Stimulated activated CD4-positive, alpha-beta T cell treated with anti-CD3 and anti-CD28 coated beads, Interleukin-1b, Interleukin-23, amount 100 ng/mL, for 1 hour (primary cell): ENCODE measurements at places on chromosomes 11 and 22.

- no peak for DNase-seq
Measured at GRCh38 chr11:79017811-79018210, 423.0 kb downstream of the TENM4 start.

- DNase-seq = no peak
Measured at GRCh38 chr11:132941024-132941646, 591.2 kb downstream of the OPCML start.

GRCh38 chr22:49192180-49192856 is 635.4 kb downstream of the BRD1 start:
- DNase-seq = no peak

- DNase-seq = no peak
Measured at GRCh38 chr11:20479513-20479912, 92.0 kb downstream of the PRMT3 start.

DNA sequence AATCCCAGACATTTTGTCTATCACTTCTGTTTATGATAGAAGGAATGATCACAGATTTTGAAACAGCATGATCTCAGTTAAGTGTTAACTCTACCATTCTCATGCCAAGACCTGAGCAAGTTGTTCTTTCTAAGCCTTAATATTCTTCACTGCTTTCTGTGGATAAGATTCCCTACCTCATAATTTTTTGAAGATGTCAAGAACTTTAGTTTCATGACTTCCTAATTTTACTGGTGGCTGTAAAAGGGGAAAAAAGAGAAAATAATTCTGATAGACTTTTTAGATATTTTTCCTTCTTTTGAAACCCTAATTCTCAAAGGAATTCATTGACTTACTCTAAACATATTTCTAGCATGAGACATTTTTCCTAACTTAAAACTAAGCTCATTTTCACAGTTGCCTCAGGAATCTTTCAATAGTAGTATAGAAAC is 520.0 kb upstream of the LUZP2 start:
- no peak for DNase-seq

GRCh38 chr11:128207861-128208321 is 379.5 kb downstream of the ETS1 start:
- no peak for DNase-seq

DNA sequence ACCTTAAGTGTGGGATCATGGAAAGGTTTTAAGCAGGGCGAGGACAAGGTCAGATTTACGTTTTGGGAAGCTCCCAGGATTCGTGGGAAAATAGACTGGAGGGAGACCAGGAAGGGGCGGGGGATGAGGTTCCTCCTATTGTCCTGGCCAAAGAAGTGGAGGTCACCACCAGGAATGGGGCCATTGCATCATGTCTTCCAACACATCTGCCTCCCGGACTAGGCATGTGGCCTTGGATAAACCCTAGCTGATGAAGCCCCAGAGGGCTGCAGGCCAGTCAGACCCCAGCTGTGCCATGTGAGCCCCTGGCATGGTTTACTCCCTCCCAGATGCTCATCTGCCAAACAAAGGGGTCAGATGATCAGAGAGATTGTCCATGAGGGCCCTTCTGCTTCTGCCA is 11.5 kb upstream of the YWHAH start:
- DNase-seq = no peak

DNA sequence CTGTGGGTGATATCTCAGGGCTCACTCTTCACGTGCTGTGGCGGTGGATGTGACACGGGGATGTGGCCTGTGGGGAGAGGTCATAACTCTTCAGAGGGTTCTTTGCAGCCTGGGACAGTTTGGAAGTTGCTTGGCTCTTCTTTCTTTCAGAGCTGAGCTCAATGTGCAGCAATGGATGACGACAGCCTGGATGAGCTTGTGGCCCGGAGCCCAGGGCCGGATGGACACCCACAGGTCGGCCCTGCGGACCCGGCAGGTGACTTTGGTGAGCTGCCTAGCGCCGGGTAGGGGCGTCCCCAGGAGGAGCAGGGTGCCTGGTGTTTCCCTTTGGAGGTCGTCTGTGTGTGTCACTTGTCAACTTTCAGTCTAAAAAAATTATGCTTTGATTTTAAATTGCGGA is 5.1 kb downstream of the PHRF1 start:
- DNase-seq = no peak

DNA sequence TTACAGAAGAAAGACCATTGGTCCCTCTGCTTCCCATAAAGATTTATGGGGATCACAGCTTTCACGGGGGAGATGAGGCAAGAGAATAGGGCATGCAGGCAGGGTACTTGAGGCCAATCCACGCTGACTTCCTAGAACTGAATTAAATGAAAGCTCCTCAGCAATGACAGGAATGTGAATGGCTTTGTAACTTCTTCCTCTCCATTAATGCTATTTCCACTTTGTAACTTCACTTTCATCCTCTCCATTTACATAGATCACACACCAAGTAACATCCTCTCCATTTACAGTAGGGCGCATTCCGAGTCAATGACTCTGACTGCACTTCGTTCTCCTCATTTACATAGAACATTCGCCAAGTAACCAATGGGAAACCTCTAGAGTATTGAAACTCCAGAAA is 89.8 kb downstream of the PIWIL4 start:
- no peak for DNase-seq

- no peak for DNase-seq
Measured at GRCh38 chr11:26204101-26204500, 127.8 kb upstream of the ANO3 start.

- no peak for DNase-seq
Measured at GRCh38 chr11:98040061-98040808, 980.5 kb upstream of the CNTN5 start.

DNA sequence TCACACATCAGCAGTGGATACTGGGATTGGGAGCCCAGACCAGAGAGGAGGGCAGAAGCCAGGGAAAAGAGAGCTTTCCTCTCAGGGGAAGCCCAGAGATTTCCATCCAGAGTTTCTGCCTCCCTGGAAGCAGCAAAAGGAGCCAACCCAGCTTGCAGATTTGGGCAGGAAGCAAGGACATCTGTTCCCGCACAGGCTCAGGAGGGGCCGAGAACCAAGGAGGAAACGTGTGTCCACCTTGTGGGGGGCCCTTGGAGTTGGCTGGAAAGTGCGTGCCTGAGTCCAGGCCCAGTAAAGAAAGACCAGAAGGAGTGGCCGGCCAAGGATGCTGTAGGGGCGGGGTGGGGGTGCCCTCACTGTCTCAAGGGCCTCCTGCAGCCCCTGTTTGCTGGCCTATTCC is 6.0 kb upstream of the NPTXR start:
- no peak for DNase-seq

- no peak for DNase-seq
Measured at GRCh38 chr11:110601936-110602335, 110.3 kb downstream of the ARHGAP20 start.

GRCh38 chr22:38429499-38430068 is 25.4 kb downstream of the KCNJ4 start:
- DNase-seq = no peak

GRCh38 chr22:38212442-38212841 is 10.6 kb downstream of the MAFF start:
- DNase-seq = no peak

GRCh38 chr11:121063728-121064127 is 37.3 kb upstream of the TECTA start:
- DNase-seq = no peak

DNA sequence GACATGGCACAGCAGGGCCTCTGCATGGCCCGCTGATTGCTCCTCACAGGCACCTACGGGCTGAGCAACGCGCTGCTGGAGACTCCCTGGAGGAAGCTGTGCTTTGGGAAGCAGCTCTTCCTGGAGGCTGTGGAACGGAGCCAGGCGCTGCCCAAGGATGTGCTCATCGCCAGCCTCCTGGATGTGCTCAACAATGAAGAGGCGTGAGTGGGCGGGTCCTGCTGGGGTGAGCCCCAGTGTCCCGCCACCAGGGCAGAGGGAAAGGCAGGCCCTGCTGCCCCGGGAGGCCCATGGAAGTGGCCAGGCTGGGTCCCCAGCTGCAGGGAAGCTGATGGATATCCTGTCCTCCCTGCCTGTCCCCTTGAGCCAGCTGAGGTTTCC is 18.6 kb upstream of the DGCR8 start:
- no peak for DNase-seq

DNA sequence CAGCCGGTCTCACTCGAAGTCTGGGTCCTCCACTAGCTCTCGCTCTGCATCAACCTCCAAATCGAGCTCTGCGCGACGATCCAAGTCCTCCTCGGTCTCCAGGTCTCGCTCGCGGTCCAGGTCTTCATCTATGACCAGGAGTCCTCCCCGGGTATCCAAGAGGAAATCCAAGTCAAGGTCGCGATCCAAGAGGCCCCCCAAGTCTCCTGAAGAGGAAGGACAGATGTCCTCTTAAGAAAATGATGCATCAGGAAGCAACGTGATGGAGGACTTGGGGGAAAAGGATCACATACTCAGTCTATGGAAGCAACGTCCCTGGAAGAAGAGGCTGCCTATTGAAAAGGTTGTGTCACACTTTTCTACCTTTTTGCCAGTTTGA is 1.1 kb downstream of the SRSF8 start:
- DNase-seq = no peak

GRCh38 chr22:21020802-21021429 is 6.0 kb downstream of the P2RX6 start:
- DNase-seq = no peak

DNA sequence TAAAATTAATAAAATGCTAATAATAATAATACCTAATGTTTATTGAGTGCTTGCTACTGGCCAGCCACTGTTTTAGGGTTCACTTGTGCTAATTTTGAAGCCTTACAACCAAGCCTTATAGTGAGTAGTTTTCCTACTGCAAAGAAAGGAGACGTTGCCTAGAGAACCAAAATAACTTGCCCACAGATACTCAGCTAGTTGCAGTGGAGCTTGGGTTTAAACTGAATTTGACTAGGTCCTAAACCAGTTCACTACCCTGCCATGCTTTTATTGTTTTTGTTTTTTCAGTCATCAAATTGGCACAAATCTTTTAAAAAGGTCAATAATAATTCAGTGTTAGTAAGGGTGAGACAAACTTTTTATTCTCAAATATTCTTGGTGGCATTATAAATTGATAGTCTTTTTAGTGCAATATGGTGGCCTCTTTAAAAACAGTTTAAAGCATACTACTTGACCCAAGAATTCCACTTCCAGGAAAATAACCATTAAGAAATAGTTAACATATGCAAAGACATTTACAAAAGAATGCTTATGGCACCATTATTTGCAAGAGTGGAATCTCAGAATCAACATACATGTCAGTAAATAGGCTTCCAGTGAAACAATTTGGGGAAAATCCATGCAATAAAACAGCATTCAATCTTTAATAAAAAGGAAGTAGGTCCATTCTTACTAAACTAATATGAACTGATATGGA is 90.2 kb downstream of the OPCML start:
- DNase-seq = no peak

DNA sequence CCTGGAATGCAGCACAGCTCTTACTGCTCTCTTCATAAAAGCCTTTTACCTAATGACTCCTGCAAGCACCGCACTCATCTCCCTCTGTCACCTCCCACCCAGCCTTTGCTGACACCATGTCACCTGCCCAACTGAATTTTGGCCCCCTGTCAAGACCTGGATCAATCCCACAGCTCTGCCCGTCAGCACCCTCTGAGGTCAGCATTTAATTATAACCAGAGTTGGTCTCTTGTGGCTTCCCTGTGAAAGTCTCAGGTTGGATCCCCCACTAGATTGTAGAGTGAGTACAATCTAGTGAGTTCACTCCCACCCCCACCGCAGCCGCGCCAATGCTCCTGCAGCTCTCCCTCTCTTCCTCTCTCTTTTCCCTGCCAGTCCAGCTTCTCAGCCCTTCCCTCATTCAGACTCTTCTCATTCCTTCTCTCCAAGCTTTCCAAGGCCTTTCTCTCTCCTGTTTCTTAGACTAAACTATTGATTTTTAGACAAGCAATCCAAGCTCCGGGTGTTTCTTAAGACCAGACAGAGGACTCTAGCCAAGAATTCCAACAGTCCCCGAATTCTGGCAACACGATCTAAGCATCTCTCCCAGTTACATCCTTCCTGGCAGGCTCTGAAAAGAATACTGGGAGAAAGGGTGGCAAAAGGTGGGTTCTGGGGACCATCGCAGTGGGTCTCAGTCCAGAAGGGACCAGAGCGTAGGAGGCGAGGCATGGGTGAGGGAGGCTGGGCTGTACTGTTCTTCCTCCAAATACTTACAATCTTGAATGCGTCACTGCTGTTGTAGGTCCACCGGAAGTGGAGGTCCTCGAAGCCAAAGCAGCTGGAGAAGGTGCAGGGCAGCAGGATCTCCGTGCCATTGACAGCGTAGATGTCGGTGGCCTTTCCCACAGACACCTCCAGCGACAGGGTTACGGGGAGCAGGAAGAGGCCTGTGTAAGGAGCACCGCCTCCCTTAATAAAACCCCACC is 8.0 kb downstream of the SCN4B start:
- no peak for DNase-seq

- DNase-seq = no peak
Measured at GRCh38 chr11:133818302-133818701, 27.0 kb downstream of the SPATA19 start.

GRCh38 chr22:48592066-48592345 is 1235.7 kb downstream of the BRD1 start:
- no peak for DNase-seq

DNA sequence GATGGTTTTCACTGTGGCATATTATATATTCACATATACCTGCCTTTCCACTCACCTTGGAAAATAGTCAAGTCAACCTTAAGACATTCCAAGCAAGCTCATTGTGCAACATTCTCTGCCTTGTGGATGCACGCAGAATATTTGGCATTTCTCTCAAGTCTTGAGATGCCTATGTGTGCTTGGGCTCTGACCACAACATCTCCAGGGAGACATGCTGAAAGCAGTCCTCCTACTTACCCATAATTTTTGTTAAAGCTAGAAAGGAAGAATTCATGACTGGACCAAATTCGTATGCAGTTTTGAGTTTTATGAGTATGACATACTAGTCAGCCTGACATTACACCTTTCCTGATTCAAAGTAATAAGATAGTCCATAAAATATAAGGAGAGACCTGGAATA is 684.0 kb downstream of the OPCML start:
- DNase-seq = no peak

GRCh38 chr11:124748481-124749343 is 3.3 kb downstream of the VSIG2 start:
- no peak for DNase-seq

DNA sequence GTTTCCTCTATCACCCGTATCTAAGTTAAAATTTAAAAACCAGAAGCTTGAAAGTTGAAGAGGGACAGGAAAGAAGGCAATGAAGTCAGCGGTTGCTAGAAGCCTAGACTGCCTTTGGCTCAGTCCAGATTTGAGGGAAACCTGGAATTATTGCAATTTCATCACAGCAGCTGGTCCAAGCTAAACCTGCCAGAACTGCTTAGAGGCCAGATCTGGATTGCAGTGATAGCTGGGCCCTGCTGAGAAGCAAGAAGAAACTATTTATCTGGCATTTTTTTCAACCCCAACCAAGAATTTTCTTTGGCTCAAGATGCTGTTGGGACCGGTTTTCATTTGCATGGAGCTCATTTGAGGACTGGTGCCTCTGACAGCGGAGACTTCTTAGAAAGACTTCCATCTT is 121.5 kb upstream of the TEAD1 start:
- no peak for DNase-seq

DNA sequence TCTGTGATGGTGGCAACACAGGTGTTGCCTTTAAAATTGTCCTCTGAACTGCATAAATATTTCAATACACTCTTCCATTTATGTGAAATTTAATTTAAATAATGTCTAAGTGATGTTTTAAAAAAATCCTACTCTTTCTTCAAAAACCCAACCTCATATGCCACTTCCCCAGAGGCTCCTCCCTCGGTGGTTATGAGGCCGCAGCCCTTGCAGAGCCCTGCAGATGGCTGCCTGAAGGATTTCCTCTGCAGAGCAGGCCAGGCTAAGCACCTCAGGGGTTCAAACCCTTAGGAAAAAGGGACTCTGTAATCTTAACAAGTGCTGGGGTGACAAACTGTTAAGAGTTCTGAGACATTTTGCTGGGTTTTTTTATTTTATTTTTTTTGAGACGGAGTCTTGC is 25.2 kb downstream of the MORC2 start:
- DNase-seq = no peak
